Activated CD8-positive, alpha-beta T cell treated with anti-CD3 and anti-CD28 coated beads for 36 hours (primary cell): ENCODE measurements at places on chromosomes 7 and 10. TPM values are rescaled to one million over a fixed set of nuclear protein-coding genes. Genes with fewer than 3 reads are reported as not detected.

DNA sequence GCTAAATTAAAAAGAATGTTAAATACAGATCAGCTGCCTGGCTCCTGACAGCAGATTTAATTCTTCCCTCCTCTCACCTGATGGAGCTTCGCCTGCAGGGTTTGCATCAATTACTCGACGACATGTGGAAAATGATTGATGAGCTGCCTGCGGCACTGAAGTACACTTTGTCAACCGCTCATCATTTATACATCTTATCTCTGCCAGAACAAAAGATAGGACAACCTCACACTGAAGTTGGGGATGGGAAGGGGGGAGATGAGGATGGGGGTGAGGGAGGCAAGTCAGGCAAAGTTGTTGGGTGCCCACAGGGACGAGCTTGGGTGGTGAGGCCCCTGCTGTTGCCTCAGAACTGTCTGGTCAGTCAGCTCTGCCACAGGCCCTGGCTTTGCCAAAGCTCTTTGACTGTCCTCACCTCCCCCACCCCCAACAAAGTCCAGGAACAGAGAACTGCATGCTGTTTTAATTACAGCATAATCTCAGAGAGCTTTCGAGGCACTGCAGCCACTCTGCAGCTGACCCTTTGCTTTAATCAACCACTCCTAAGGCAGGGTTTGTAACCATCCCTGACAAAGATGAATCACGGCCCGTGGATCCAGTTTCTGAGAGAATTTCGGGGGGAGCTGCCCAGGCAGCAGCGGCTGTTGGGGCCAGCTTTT is 702.3 kb downstream of the LRMDA start:
- DNase-seq, result no peak

GRCh38 chr7:1412322-1413261 is 46.7 kb downstream of the MICALL2 start:
- DNase-seq, result peak; percentile 95

GRCh38 chr10:123666318-123667236 is at the start of gene GPR26:
GPR26 (plus strand) TSS chr10:123666355; CDS start chr10:123666408, 53 bp downstream.
- DNase-seq, result no peak

DNA sequence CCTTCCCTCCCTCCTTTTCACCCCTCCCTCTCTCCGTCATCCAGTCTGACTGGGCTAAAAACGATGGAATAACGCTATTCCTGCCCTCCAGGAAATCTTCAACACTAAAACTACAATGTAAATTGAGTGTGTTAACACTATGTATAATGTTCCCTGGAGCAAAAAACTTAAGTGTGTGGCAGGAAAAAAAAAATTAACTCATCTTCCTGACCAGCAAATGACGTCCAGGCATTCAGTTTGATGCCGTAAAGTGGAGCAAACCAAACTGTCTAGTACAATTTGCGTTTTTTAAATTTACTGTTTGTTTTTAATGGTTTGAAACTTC is 545 bp upstream of the MTPN start:
- DNase-seq, result no peak

DNA sequence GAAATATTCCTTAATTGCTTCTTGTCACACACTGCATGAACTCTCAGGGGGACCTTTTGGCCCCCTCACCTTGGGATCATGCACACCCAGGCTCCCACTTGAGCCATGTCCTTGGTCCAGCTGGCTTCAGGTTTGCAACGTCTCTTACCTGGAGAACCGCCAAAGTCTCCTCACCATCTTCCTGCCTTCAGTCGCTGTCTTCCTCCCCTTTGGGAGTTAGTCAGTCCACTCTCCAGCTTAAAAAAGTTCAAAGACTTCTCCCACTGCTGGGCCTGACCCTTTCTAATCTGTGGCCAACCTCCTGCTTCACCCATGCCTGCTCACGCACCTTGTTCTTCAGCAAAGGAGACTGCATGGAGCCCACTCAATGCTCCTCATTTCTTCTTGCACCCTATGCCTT is 82.6 kb upstream of the LRRC4 start:
- no peak for DNase-seq

DNA sequence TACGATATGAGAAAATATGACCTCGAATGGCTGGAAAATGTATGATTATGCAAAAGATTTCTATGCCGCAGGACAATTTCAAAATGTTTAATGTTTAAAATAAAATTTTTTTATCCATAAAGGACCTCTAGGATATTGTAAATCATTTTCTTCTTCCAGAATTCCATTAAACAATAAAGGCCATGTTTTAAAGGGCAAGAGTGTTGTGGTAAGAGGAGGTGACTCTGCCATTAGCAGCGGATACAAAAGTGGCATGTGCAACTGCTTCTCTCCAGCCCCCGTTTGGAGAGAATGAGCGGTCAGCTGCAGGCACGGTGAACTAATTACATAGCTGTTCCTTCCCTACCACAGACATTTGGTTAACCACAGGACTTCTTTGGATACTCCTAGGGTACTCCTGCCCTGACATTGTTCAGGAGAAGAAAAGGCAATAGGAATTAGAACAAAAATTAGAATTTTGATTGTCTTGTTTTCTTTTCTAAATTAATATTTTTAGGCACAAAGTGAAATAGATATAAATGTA is 63.8 kb downstream of the HBP1 start:
- DNase-seq, result no peak

GRCh38 chr10:341081-341740 is 206.0 kb downstream of the ZMYND11 start:
- DNase-seq, result no peak

- no peak for DNase-seq
These were observed 1.1 kb upstream of the BNIP3 start for GRCh38 chr10:131982796-131983195.

- DNase-seq, result no peak
These were observed 50.8 kb downstream of the CH25H start for GRCh38 chr10:89156161-89156835.

DNA sequence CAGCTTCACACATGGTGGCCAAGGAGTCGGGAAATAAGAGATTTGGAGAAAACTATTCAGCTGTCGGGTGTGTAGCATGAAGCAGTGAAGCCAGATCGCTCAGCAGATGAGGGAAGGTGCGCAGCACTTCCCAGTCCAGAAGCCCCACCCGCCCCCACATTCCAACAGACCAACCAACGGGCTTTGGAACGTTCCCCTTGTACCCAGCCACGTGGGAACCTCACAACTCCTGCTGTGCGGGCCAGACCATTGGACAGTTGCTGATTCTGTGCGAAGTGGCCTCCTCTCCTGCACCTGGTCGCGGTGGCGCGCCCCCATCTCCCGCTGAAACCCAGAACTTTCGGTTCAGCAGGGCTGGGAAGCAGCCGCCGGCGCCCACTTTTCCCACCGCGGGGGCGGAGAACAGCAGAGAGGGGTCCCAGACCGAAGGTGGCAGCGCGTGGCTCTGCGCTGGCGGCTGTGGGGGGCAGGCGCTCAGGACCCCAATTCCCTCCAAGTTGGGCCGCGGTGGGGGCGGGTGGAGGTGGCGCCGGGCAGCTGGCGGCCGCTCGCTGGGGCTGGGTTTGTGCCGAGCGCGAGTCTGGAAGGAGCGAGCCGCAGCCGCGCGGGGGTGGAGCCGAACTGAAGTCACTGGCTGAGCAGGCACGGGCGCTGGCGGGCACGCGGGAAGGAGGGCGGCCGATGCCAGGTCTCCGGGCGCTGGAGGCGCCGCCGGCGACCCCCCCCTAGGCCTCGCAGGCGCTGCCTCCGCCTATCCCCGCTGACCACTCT is 1301.5 kb upstream of the SORCS1 start:
- peak; percentile 5 for DNase-seq

GRCh38 chr7:130494431-130494858 is 2.6 kb downstream of the MEST start:
- no peak for DNase-seq

DNA sequence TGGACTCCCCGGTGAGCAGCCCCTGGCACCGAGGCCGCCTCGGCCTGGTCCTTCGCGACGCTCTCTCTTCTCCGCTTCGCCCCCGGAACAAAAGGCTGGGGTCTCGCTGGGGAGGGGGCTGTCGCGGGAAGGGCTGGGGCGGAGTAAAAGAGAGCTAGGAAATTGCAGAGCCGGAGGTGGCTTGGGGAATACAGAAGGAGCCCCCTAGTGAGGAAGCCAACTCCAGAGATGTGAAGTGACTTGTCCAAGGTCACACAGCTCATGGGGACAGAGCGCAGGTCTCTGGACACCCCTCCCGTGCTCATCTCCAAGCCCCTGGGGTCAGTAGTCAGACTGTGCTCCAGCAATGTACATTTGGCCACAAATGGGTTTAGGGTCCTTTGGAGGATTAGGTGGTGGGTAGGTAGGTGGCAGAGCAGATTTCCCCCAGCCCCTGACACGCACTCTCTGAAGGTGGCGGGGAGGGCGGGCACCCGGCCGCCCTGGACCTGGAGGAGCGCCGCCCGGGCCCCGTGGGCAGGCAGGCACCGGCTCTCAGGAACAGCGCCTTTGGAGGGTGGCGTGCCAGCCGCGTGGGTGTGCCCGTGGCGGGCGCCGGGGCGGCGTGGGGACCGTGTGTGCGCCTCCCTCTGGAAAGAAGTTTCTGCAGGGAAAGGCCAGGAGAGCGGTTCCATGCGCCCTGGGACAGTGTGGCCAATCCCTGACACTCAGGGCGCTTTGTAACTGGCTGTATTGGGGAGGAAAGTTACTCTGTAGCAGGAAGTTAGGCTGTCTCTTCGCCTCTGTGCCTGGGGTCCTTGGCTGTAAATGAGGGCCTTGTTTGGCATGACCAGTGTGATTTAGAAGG is 910 bp downstream of the WIPF3 start:
- DNase-seq, result no peak

- peak; percentile 39 for DNase-seq
These were observed 13.5 kb downstream of the IQCE start for GRCh38 chr7:2572101-2572842.

DNA sequence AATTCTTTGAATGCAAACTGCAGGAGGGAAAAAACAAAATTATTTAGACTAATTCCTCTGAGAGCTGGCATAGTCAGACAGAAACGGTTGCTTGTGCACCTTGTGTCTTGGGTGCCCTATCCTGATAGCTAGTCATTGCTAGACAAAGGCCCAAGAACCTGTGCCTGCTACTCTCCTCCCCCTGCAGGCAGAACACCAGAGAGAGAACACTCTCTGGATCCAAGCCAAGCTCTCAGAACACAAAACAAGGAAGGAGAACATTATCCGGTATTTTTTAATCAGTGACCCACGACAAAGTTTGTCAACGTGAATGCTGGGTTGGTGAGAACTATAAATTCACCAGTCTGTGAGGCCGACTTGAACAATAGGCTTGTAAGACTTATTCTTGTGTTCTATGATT is 18.8 kb upstream of the PPP1R9A start:
- no peak for DNase-seq

- DNase-seq, result no peak
These were observed 20.4 kb downstream of the AQP1 start for GRCh38 chr7:30931929-30932540.

- no peak for DNase-seq
These were observed 121.2 kb upstream of the ADARB2 start for GRCh38 chr10:1858547-1858946.

- no peak for DNase-seq
These were observed 6.0 kb upstream of the SGPL1 start for GRCh38 chr10:70809726-70810125.

- DNase-seq, result no peak
These were observed 55.6 kb downstream of the CRTAC1 start for GRCh38 chr10:97974526-97975525.

DNA sequence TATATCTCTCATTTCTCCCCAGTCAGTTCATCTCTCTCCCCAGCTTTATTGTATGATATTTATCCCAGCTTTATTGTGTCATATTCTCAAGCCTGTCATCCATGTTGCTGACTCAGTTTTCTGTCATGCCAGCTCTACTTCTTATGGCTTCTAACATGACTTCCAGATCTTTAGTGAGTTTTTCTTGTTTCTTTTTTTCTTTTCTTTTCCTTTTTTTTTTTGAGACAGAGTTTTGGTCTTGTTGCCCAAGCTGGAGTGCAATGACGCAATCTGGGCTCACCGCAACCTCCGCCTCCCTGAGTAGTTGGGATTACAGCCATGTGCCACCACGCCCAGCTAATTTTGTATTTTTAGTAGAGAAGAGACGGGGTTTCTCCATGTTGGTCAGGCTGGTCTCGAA is 28.7 kb upstream of the CALU start:
- DNase-seq, result no peak

DNA sequence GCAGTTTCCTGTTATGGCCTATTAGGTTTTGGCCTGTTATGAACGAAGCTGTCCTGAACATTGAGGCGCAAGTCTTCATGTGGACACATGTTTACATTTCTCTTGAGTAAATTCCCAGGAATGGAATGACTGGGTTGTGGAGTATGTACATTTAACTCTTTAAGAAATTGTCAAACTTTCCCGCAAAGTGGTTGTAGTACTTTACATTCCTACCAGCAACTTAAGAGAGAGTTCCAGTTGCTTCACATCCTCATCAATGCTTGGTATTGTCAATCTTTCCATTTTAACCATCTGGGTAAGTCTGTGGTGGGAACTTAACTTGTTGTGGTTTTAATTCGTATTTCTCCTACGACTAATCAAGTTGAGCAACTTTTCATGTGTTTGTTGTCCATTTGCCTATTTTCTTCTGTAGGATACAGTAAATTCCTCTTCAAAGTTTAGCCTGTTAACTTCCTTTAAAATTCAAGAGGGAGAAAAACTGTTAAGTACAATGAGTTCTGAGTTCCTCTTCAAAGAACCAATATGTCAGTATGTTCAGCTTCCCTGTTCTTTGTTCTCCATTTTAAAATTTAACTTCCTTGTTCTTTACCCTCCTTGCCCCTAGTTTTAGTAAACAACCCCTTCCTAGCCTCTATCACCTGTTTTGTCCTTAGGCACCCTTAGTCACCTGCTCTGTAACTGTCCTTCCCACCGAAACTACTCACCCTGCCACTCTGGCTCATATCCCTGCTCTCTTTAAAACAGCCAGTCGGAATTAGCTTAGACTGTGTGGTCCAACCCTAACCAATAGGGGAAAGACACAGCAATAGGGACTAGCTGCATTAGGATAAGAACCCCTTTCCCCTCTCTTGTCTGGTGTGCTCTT is 74.0 kb downstream of the FAM241B start:
- DNase-seq, result no peak

GRCh38 chr7:136074843-136075242 is 97.7 kb upstream of the MTPN start:
- DNase-seq, result no peak

- no peak for DNase-seq
These were observed 200.1 kb downstream of the PTPRN2 start for GRCh38 chr7:158387546-158387891.

DNA sequence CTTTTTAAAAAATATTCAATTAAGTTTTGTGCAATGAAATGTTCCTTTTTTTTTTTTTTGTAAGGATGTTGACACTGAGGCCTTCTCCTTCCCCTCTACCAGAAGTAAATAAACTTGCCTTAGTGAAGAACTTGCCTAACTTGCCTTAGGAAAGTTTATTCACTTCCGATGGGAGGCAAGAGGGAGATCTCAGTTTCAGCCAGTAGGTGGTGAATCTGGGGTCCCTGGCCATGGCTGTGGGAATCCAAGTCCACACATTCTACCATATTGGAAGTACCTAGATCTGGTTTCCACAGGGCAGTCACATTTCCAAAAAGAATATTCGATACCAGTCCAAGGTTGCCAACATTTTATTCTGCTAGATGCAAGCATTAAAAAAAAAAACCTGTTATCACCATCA is 270.9 kb downstream of the CCSER2 start:
- no peak for DNase-seq

ADAMTS14 gene
- total RNA-seq, result 0.16 TPM

STYXL1 gene
- 26.9 TPM for total RNA-seq

UTF1 gene
- total RNA-seq, result not detected

GJD4 gene
- total RNA-seq, result not detected

DOCK1 gene
- total RNA-seq, result 0.18 TPM

EFCAB10 gene
- total RNA-seq, result not detected

SPDYE2B gene
- not detected for total RNA-seq

AOAH gene
- total RNA-seq, result 17.1 TPM

LUC7L2 gene
- total RNA-seq, result 140 TPM
